Caco-2 (cell line): ENCODE measurements at places on chromosomes 12 and 14. TPM values are rescaled to one million over a fixed set of nuclear protein-coding genes. Genes with fewer than 3 reads are reported as not detected.

RECQL gene
- 50.7 and 55.3 TPM in 2 replicates for total RNA-seq

ALKBH2 gene
- 38.3 and 41.4 TPM in 2 replicates for total RNA-seq

- H3K4me1 ChIP-seq: no peaks in the 10 kb centered on the region
- H3K27me3 ChIP-seq: no peaks in the 10 kb centered on the region
- peak overlapping the region; percentile 29 for H3K4me3 ChIP-seq
Observed at GRCh38 chr12:131027876-131028586, 74.3 kb downstream of the ADGRD1 start.

- H3K36me3 ChIP-seq: no peaks in the 10 kb centered on the region
- H3K27ac ChIP-seq: no peak overlapping the region
- DNase-seq: no peak
- no peaks in the 10 kb centered on the region for H3K27me3 ChIP-seq
Observed at GRCh38 chr12:70535896-70536374, 101.3 kb downstream of the PTPRB start.

GRCh38 chr12:79388011-79388410, 302.8 kb downstream of the PAWR start:
- H3K27me3 ChIP-seq: no peaks in the 10 kb centered on the region
- no peak overlapping the region for H3K4me3 ChIP-seq
- no peak overlapping the region for H3K27ac ChIP-seq

GRCh38 chr12:69516950-69517349, 46.8 kb downstream of the FRS2 start:
- H3K27me3 ChIP-seq: no peaks in the 10 kb centered on the region
- H3K27ac ChIP-seq: no peak overlapping the region
- H3K4me3 ChIP-seq: no peak overlapping the region
- no peak for DNase-seq
- no peaks in the 10 kb centered on the region; the same call in 1 of the 2 replicates for H3K4me1 ChIP-seq
- peaks cover 3% of the 10 kb centered on the region; the same call in 1 of the 2 replicates for H3K36me3 ChIP-seq

KLRK1 gene
- 0.18 and 0.28 TPM in 2 replicates for total RNA-seq

DNA sequence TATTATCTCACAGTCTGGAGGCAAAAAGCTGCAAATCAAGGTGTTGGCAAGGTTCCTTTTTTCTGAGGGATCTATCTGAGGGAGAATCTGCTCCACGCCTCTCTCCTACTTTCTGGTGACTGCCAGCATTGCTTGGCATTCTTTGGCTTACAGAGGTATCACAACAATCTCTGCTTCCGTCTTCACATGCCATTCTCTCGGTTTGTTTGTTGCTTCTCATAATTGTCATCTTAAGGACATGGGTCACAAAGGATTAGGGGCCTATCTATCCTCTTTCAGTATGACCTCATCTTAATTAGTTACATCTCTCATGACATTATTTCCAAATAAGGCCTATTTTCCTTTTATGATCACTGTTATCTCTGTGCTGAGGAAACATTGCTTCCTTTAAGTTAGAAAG, 345.0 kb downstream of the FOXG1 start:
- H3K4me1 ChIP-seq: no peaks in the 10 kb centered on the region
- no peak overlapping the region for H3K4me3 ChIP-seq
- H3K27me3 ChIP-seq: no peaks in the 10 kb centered on the region
- no peak overlapping the region for H3K27ac ChIP-seq
- H3K36me3 ChIP-seq: no peaks in the 10 kb centered on the region

GRCh38 chr14:74258764-74259035, 19.5 kb downstream of the VSX2 start:
- H3K27ac ChIP-seq: no peak overlapping the region
- 0 out of 2 replicates have a peak, but pooled peaks cover 4% of the 10 kb centered on the region for H3K4me1 ChIP-seq
- H3K36me3 ChIP-seq: no peaks in the 10 kb centered on the region
- H3K4me3 ChIP-seq: no peak overlapping the region
- H3K27me3 ChIP-seq: peaks cover 1% of the 10 kb centered on the region; the same call in 1 of the 2 replicates

- no peak overlapping the region for H3K27ac ChIP-seq
- peaks cover 10% of the 10 kb centered on the region for H3K4me1 ChIP-seq
- H3K4me3 ChIP-seq: no peak overlapping the region
- H3K36me3 ChIP-seq: no peaks in the 10 kb centered on the region
Observed at GRCh38 chr14:56056031-56056430, 62.2 kb upstream of the PELI2 start.

SPIC gene
- not detected in 2 replicates for total RNA-seq

DNA sequence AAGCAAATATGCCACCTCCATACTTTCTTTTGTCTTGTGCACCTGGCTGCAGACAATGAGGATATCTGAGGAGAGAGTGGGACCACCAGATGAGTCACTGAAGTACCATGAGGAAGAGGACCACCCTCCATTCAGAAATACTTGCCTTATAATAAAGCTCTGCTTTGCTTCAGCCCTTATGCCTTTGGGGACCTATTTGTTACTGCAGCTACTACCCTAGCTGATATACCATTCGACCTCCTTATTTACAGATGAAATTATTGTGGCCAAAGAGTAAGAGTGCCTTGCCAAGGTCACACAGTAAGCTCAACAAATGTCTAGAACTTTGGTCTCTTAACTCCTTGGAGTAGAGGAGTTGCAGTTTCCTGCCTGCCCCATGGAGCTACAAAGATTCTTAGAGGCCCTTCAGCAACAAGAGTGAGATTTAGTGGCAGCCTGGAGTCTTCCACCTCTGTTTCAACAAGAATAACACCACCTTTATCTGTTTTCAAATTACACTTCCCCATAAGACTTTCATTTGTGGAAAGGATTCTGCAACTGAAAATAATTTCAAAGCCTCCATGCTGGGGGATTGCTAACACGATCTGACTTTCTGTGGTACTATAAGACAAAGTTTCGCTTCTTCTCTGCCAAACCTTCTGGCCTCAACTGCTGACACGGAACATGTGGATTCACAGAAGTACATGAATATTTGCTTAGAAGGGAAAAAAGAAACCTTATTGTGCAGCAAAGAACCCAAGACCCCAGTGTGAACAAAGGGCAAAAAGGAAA, 3.6 kb downstream of the CMKLR1 start:
- no peaks in the 10 kb centered on the region for H3K4me1 ChIP-seq
- DNase-seq: no peak
- no peak overlapping the region for H3K4me3 ChIP-seq
- H3K36me3 ChIP-seq: no peaks in the 10 kb centered on the region
- no peak overlapping the region for H3K27ac ChIP-seq

- no peaks in the 10 kb centered on the region for H3K4me1 ChIP-seq
- no peaks in the 10 kb centered on the region for H3K27me3 ChIP-seq
- H3K4me3 ChIP-seq: no peak overlapping the region
- DNase-seq: no peak
- no peak overlapping the region for H3K27ac ChIP-seq
Observed at GRCh38 chr12:24603371-24603770, 345.5 kb downstream of the BCAT1 start.

KCNMB4 gene
- total RNA-seq: 0.23 TPM in 1 of 2 replicates, not detected in the other

DNA sequence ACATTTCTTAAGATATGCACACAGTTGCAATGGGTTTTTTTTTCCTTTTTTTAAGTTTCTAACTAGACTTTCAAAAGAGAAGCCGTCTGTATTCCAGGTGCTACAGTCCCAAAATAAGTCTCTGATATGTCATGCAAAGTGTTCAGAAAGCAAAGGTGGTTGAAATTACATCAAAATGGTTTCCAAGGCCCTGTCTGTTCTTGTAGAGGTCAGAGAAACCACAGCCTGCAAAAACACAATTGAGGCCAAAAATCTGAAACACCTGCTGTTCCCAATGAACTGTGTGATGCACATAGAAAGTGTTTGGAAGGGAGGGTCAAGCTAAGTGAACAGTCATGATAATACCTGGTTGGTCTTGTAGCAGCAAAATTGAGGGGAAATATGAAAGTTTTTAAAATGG, 91.0 kb downstream of the VRK1 start:
- H3K4me1 ChIP-seq: no peaks in the 10 kb centered on the region
- no peaks in the 10 kb centered on the region for H3K36me3 ChIP-seq
- H3K27me3 ChIP-seq: no peaks in the 10 kb centered on the region
- no peak for DNase-seq
- no peak overlapping the region for H3K27ac ChIP-seq

ANKRD13A gene
- 42.2 and 47.2 TPM in 2 replicates for total RNA-seq

DNA sequence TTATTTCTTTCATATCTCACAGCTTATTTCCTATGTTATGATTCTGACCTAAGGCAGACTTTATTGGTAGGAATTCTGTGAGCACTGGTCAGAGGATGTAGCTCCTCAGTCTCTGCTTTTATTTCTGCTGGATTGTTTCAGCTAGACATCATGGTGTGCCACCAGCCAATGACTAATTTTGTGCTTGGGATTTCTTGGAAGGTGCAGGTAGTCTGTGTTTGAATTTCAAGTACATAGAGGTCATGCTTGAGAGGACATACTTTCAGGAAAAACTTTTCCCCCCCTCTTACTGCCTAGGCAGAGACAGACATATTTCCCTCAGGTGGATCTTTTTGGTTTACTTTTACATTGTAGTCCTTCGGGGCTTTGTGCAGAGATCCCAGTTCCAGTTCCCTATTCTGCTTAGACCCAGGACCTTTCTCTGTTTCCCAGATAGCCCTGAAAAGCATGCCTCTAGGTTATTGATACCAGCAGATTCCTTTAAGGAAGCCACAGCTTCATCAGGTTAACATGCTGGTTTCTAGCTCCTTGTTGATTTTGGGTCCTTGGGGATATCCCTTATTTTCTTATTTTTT, 28.6 kb downstream of the BRMS1L start:
- no peaks in the 10 kb centered on the region for H3K4me1 ChIP-seq
- H3K27me3 ChIP-seq: no peaks in the 10 kb centered on the region

DNA sequence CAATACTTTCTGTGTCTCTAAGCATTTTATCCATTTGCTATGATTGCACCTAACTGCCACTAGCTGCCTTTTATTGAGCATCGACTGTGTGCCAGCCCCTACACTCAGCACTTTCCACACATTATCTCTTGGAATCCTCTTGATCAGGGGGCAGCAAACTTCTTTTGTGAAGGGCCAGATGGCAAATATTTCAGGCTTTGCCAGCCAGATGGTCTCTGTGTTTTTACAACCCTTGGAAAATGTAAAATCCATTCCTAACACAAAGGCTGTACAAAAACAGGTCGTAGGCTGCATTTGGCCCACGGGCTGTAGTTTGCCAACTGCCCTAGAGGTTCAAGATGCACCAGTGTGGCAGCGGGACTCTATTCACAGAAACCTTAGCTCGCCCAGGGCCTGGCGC, 19.5 kb downstream of the FOXN4 start:
- H3K4me3 ChIP-seq: no peak overlapping the region
- H3K27me3 ChIP-seq: no peaks in the 10 kb centered on the region
- no peak for DNase-seq
- no peaks in the 10 kb centered on the region for H3K4me1 ChIP-seq
